Osteocyte (in vitro differentiated cells): ENCODE measurements at places on chromosomes 11 and 22.

DNA sequence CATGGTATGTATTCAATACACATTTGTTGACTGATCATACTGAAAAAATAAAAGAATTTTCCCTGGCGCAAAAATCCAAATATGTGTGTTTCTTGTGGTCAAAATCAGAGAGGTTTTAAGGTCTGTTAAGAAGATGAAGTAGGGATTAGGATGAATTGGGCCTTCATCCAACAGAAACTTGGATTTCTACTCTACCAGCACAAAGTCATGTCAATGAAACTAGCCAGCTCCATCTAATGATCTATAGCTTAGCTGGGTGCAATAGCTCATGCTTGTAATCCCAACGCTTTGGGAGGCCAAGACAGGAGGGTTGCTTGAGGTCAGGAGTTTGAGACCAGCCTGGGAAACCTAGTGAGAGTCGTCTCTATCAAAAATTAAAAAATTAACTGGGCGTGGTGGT lies 65.5 kb downstream of the USP35 start:
- no peak overlapping the region for H3K27ac ChIP-seq
- H3K36me3 ChIP-seq, result no peaks in the 10 kb centered on the region
- H3K4me3 ChIP-seq, result no peak overlapping the region
- no peak for DNase-seq
- no peaks in the 10 kb centered on the region for H3K27me3 ChIP-seq
- H3K4me1 ChIP-seq, result peaks cover 1% of the 10 kb centered on the region

GRCh38 chr11:123238297-123238696 lies 43.2 kb upstream of the CLMP start:
- H3K27ac ChIP-seq, result no peak overlapping the region
- DNase-seq, result no peak
- H3K27me3 ChIP-seq, result peaks cover 8% of the 10 kb centered on the region

GRCh38 chr11:36465449-36466163 lies 44.5 kb downstream of the TRAF6 start:
- H3K4me1 ChIP-seq, result peaks cover 76% of the 10 kb centered on the region
- H3K4me3 ChIP-seq, result no peak overlapping the region
- no peak for DNase-seq
- peak overlapping the region; percentile 84 for H3K27ac ChIP-seq
- no peaks in the 10 kb centered on the region for H3K27me3 ChIP-seq

- peak overlapping the region; percentile 99 for H3K4me3 ChIP-seq
- H3K4me1 ChIP-seq, result peaks cover 44% of the 10 kb centered on the region
- H3K36me3 ChIP-seq, result peaks cover 28% of the 10 kb centered on the region
- H3K27ac ChIP-seq, result peak overlapping the region; percentile 100
- no peaks in the 10 kb centered on the region for H3K27me3 ChIP-seq
- no peak for DNase-seq
Observed at GRCh38 chr11:83158965-83159901, 2.3 kb downstream of the PCF11 start.

DNA sequence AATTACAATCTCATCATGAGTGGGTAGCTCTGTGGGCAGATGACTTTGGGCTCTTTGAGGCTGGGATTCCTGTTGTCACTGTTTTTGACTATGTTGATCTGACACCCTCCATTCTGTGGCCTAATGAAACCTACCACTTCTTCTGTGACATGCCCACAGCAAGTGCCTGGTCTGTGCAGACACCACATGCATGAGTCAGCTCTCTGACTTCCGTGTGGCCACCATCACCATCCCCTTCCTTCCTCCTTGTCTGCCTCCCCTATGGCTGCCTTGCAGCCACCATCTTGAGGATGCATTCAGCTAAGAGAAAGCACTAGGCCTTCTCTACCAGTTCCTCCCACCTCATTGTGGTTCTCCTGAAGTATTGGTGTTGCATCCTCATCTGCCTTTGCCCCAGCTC lies 15.3 kb upstream of the OR10V1 start:
- no peak for DNase-seq
- no peaks in the 10 kb centered on the region for H3K27me3 ChIP-seq
- H3K27ac ChIP-seq, result no peak overlapping the region
- H3K4me3 ChIP-seq, result no peak overlapping the region
- no peaks in the 10 kb centered on the region for H3K4me1 ChIP-seq

DNA sequence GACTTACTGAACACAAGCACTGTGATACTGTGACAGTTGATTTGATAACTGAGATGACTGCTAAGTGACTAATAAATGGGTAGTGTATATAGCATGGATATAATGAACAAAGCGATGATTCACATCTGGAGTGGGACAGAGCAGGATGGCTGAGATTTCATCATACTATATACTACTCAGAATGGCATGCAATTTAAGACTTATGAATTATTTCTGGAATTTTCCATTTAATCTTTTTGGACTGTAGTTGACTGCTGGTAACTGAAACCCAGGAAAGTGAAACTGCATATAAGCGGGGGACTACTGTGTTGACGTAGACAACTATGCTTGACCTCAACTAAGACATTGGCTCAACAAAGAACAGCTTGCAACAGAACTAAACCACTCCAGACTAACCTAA lies 20.0 kb upstream of the NUCB2 start:
- H3K36me3 ChIP-seq, result no peaks in the 10 kb centered on the region
- H3K27ac ChIP-seq, result peak overlapping the region; percentile 94
- DNase-seq, result no peak
- H3K4me1 ChIP-seq, result peaks cover 12% of the 10 kb centered on the region

DNA sequence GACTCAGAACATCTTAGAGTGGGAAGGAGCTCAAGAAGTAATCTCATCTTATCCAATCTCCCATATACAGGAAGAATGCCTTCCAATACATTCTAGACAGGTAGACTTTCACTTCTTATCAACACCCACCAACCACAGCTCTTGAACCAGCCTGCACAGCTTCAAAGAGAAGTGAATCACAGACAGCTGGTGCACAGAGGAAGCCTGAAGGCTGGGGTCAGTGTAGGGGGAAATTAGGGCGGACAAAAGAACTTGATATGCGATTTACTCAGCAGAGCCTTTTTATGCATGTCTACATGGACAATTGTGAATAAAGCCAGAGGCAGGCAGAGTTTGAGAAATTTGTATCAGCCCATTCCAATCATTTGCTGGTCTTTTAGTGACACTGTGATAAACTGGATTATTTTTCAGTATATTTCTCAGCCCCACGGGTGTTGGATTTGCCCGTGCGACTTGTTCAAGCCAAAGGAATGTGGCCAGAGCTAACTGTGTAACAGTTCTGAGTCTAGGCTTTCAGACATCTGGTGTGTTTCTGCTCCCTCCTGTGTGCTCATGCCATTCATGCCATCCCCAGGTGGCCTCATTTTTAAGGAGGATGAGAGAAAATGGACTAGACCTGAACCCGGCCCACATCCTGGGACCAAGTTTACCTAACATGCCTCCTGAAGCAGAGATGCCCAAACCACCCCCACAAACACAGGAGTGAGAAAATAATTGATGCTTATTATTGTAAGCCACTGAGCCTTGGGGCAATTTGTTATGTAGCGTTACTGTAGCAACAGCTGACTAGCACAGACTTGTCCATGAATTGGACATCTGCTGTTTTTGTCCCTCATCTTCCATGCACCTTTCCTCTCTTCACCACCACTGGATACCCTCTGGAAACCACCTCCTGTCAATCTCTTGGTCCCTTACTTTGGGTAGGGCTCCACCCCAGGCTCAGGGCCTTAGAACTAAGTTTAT lies 137.5 kb upstream of the HSD17B12 start:
- DNase-seq, result no peak
- no peak overlapping the region for H3K27ac ChIP-seq
- H3K27me3 ChIP-seq, result peaks cover 20% of the 10 kb centered on the region
- no peaks in the 10 kb centered on the region for H3K36me3 ChIP-seq

DNA sequence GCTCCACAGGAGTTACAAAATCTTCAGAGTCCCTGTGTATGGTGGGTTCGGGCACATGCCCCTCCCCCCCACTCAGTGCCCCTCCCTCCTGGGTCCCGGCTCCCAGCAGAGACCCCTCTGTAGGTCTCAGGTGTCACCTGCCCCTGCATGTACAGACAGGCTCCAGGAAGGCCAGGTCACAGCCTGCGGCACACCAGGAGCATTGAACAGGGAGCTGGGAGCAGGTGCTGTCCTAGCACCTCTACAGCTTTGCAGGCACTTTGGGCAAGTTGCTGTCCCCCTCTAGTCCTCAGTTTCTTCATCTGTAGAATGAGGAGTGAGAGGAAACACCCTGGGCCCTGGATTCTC lies 80.1 kb upstream of the RTL6 start:
- no peak for DNase-seq
- peaks cover 33% of the 10 kb centered on the region for H3K27me3 ChIP-seq
- H3K4me1 ChIP-seq, result peaks cover 7% of the 10 kb centered on the region
- no peak overlapping the region for H3K4me3 ChIP-seq
- no peaks in the 10 kb centered on the region for H3K36me3 ChIP-seq
- no peak overlapping the region for H3K27ac ChIP-seq

GRCh38 chr11:11441516-11441915 lies 88.5 kb upstream of the CSNK2A3 start:
- H3K27me3 ChIP-seq, result no peaks in the 10 kb centered on the region
- H3K36me3 ChIP-seq, result peaks cover 14% of the 10 kb centered on the region
- H3K4me3 ChIP-seq, result no peak overlapping the region

- H3K4me1 ChIP-seq, result peaks cover 15% of the 10 kb centered on the region
- H3K27ac ChIP-seq, result no peak overlapping the region
Observed at GRCh38 chr22:19214078-19214473, 35.5 kb upstream of the SLC25A1 start.

DNA sequence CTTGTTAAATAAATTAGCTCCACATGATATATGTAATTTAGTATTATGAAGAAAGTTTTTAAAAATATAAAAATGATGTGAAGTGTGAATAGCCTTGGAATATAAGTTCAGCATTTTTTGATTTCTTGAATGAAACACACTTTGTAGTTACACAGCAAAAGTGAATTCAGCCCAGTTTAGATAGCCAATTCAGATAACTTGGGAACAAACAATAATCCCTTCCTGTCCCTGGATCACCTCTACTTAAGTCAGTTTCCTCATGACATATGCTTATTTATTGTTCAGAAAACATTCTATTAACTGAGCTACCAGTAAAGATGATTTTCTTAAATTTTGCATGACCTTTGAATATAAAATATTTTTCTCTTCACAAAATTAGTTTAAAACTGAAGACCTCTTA lies 107.4 kb downstream of the PGR start:
- H3K36me3 ChIP-seq, result no peaks in the 10 kb centered on the region
- no peak overlapping the region for H3K4me3 ChIP-seq
- H3K27ac ChIP-seq, result no peak overlapping the region
- no peak for DNase-seq

- H3K27me3 ChIP-seq, result peaks cover 30% of the 10 kb centered on the region
- peaks cover 19% of the 10 kb centered on the region for H3K4me1 ChIP-seq
- peak overlapping the region; percentile 84 for H3K27ac ChIP-seq
- H3K4me3 ChIP-seq, result peak overlapping the region; percentile 71
- no peaks in the 10 kb centered on the region for H3K36me3 ChIP-seq
Observed at GRCh38 chr22:26658671-26659478, 1.5 kb downstream of the MIAT start.

- no peak for DNase-seq
- no peak overlapping the region for H3K4me3 ChIP-seq
- no peak overlapping the region for H3K27ac ChIP-seq
- no peaks in the 10 kb centered on the region for H3K4me1 ChIP-seq
- H3K36me3 ChIP-seq, result no peaks in the 10 kb centered on the region
Observed at GRCh38 chr11:72543849-72544542, 109.7 kb upstream of the CLPB start.

- peaks cover 9% of the 10 kb centered on the region for H3K4me1 ChIP-seq
- no peaks in the 10 kb centered on the region for H3K36me3 ChIP-seq
- no peak for DNase-seq
- H3K27ac ChIP-seq, result no peak overlapping the region
- no peak overlapping the region for H3K4me3 ChIP-seq
Observed at GRCh38 chr22:32852395-32853251, 51.1 kb downstream of the TIMP3 start.

- H3K36me3 ChIP-seq, result no peaks in the 10 kb centered on the region
- no peak overlapping the region for H3K27ac ChIP-seq
- peaks cover 8% of the 10 kb centered on the region for H3K27me3 ChIP-seq
- DNase-seq, result no peak
Observed at GRCh38 chr11:44980533-44981427, 30.1 kb upstream of the TP53I11 start.

DNA sequence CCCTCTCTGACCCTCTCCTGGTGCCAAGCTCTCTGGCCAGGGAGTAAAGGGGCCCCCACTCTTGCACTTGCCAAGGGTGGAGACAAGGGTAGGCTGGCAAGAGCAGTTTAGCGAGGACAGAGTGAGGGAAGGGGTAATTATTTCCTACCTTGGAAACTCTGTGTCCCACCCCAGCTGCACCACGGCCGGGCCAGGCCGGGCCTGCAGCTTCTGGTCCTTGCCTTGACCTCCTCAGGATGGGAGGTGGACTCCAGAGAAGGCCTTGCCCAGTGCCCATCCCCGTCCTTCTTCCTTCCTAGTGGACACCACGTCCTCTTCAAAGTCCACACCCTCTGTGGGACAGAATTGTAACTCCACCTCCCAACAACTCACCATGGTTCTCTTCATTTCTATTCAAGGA lies 18.4 kb upstream of the OSBPL5 start:
- DNase-seq, result no peak
- no peaks in the 10 kb centered on the region for H3K4me1 ChIP-seq
- no peaks in the 10 kb centered on the region for H3K36me3 ChIP-seq
- H3K4me3 ChIP-seq, result no peak overlapping the region
- peaks cover 34% of the 10 kb centered on the region for H3K27me3 ChIP-seq

- no peaks in the 10 kb centered on the region for H3K36me3 ChIP-seq
- peaks cover 6% of the 10 kb centered on the region for H3K4me1 ChIP-seq
- no peak for DNase-seq
- H3K27me3 ChIP-seq, result peaks cover 41% of the 10 kb centered on the region
- H3K27ac ChIP-seq, result no peak overlapping the region
- H3K4me3 ChIP-seq, result no peak overlapping the region
Observed at GRCh38 chr11:20611892-20612291, 12.5 kb downstream of the SLC6A5 start.

- DNase-seq, result no peak
- H3K27ac ChIP-seq, result no peak overlapping the region
- H3K36me3 ChIP-seq, result no peaks in the 10 kb centered on the region
- H3K27me3 ChIP-seq, result peaks cover 16% of the 10 kb centered on the region
- no peak overlapping the region for H3K4me3 ChIP-seq
- no peaks in the 10 kb centered on the region for H3K4me1 ChIP-seq
Observed at GRCh38 chr22:24812950-24813775, 7.2 kb downstream of the SGSM1 start.

DNA sequence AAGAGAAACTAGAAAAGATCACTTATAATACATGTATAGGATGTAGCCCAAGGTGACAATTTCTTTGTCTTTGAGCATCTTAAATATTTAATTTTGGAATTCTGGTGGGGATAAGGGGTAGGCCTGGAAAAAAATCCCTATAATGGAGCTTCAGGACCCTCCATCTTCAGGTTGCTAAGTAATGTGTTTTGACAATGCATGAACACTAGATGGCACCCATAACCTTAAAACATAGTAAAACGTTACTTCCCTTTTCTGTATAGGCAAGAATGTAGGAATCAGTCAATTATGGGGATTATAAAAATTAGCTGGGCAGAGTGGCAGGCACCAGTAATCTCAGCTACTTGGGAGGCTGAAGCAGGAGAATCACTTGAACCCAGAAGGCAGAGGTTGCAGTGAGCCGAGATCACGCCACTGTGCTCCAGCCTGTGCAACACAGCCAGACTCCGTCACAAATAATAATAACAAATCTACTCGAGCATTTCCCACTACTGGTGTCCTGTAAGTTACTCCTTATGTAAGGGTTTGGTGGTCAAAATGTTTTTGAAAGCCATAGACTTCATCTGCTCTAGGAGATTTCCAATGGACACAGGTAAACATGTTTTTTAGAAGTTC lies 541.9 kb upstream of the CCDC90B start:
- DNase-seq, result no peak
- H3K4me3 ChIP-seq, result peak overlapping the region; percentile 52
- peaks cover 18% of the 10 kb centered on the region for H3K4me1 ChIP-seq
